Activated naive CD4-positive, alpha-beta T cell (primary cell): ENCODE measurements at places on chromosomes 6 and 20.

DNA sequence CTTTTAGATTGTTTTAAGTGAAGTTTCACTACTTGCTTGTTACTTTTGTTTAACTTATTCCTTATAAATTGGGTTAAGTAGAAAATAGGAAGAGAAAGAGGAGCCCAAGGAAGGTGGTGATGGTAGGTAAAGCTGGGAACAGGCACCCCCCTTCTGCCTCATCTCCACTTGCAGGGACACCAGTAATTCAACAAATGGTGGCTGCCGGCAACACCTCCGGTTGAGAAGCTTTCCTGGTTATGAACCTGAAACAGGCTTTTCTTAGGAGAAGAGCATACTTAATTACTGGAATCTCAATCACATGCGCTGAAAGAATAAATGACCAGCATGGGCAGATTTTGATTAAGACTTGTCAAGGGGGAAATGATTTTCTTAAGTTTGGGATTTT, 158.9 kb upstream of the ZNF217 start:
- DNase-seq = no peak

DNA sequence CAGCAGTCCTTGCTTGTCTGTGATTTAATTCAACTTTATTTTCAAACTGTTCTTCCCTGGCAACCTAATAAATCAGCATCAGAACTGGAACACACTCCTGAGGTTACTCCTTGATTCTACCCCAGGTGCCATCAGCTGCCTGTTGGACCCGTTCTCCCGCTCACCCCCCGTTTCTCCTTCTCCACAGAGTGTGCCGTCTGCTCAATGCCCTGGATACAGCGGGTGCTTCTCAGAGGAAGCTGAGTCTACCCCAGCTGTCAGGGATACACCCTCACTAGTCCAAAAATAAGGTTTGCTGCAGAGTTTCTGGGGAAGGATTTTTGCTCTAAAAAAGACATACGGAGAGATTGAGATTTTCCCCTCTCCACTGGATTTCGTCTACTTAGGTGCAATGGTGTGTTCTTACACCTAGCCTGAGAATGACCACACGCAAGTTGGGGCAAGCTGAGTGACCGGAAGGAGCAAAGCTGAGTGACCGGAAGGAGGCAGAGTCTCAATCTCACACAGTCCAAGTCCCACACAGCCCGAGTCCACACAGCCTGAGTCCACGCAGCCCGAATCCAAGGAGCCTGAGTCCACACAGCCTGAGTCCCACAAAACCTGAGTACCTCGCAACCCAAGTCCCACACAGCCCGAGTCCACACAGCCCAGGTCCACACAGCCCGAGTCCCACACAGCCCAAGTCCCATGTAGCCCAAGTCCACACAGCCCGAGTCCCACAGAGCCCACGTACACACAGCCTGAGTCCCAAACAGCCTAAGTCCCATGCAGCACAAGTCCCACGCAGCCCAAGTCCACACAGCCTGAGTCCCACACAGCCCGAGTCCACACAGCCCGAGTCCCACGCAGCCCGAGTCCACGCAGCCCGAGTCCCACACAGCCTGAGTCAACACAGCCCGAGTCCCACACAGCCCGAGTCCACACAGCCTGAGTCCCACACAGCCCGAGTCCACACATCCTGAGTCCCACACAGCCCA, 58.6 kb upstream of the DACT2 start:
- DNase-seq = no peak

GRCh38 chr6:139248911-139249310, 42.9 kb downstream of the TXLNB start:
- no peak for DNase-seq

- DNase-seq = no peak
These were observed 499.6 kb downstream of the RFPL4B start for GRCh38 chr6:112846681-112847080.

GRCh38 chr20:53872561-53873229, 197.7 kb downstream of the BCAS1 start:
- no peak for DNase-seq

DNA sequence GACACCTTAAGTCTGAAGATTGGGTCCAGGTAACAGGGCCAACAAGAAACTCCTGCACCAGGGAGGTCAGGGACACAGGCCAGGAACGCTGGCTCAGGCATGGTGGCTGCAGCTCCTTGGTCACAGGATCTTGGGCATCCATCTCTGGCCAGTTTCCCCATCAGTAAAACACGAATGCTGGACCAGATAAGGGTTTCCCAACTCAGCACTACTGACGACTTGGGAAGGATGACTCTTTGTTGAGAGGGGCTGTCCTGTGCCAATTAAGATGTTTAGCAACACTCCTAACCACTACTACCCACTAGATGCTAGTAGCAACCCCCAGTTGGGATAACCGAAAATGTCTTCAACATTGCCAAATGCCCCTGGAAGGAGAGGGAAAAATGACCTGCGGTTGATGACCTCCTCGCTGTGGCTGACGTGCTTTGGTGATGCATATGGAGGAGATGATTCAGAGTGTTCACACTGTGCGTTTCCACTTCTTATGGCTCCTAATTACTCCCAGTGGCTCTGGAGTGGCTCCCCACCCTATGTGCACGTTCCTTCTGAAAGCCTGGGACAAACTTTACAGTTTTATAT, 261.9 kb downstream of the CDH26 start:
- no peak for DNase-seq

DNA sequence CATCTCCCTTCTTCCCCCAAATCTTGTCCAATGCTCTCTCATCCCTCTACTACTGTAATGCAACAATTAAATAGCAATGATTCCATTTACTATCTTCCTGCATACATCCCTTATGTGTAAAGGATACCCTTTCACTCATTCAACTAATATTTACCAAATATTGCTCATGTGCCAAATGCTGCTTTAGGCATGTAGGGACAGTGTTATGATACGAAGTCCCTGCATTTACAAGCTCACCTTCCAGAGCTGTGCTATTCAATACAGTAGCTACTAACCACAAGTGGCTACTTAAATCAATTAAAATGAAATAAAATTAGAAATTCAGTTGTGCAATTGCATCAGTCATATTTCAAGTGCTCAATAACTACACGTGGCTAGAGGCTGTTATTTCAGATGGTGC, 41.1 kb downstream of the GMDS start:
- DNase-seq = no peak

- no peak for DNase-seq
These were observed 36.5 kb upstream of the BCLAF1 start for GRCh38 chr6:136326038-136326553.
